ENCODE measurements at places on chromosomes 6 and 20.

- no peak for DNase-seq
These were observed 74.3 kb downstream of the LAMP5 start for GRCh38 chr20:9588706-9589105.

GRCh38 chr20:59688356-59688755 is 84.0 kb downstream of the PHACTR3 start:
- no peak for DNase-seq

DNA sequence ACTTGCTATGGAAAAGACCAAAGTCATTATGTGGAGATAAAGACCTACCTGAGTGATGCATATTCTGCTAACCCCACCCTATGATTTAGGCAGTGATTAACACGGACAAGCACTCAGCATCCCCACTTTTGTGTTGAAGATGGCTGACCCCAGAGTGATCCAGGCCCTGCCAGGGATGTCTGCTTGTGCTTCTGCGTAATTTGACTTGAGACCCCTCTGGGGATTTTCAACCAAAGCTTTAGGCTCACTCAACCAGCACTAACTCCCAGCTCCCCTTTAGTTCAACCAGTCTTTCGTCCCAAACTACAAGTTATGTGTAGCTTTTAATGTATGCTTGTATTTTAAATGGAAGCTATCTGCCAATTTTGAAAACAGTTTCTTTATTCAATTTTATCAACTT is 538.0 kb upstream of the ID4 start:
- DNase-seq = no peak

DNA sequence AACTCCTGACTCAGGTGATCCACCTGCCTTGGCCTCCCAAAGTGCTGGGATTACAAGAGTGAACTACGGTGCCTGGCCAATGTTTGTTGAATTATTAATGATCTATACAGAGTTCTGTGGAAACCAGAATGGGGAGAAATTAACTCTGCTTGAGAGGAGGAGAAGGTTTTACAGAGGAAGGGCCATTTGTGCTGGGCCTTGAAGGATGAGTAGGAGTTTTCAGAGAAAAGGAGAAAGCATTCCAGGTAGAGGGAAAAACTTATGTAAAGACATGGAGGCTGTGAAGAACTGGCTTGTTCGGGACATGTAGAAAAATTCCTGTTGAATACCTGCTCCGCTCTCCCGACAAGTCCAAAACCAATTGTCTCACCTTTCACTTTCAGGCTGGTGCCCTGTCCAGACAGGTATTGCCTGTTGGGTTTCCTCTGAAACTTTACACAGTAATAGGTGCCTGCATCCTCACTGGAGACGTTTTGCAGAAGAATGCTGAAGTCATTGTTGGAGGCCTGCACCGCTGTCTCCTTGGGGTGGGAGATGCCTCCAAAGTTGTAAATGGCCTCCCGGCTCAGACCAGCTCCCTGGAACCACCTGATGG is 11.3 kb upstream of the NSFL1C start:
- DNase-seq = no peak

GRCh38 chr20:43508106-43508505 is 609 bp downstream of the L3MBTL1 start:
- DNase-seq = no peak

DNA sequence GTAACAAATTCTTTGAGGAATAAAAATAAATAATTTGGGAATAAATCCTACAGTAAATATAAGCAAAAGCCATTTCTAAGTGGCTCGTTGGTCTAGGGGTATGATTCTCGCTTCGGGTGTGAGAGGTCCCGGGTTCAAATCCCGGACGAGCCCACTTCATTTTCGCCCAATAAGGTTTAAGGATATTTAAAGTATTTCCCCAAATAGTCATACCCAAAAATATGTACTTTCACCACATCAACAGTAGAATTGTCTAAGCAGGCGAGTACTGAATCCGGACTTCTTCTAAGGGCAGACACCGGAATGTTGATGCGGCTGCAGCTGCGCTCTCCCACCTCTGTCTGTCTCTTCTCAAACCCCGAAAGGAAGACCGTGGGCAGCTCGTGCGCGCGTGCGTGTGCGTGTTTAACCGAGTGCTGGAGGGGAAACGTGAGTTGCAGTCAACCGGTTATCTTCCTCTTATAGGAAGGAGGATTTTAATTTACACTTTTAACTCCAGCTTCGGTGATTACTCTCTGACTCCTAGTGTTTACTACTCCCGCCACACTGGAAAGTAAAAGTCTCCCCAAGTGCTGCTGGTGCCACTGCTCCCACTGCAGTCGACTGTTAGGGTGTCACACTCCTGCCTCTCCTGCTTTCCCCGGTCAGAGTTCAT is 155.7 kb upstream of the PRSS16 start:
- peak; percentile 2 for DNase-seq

DNA sequence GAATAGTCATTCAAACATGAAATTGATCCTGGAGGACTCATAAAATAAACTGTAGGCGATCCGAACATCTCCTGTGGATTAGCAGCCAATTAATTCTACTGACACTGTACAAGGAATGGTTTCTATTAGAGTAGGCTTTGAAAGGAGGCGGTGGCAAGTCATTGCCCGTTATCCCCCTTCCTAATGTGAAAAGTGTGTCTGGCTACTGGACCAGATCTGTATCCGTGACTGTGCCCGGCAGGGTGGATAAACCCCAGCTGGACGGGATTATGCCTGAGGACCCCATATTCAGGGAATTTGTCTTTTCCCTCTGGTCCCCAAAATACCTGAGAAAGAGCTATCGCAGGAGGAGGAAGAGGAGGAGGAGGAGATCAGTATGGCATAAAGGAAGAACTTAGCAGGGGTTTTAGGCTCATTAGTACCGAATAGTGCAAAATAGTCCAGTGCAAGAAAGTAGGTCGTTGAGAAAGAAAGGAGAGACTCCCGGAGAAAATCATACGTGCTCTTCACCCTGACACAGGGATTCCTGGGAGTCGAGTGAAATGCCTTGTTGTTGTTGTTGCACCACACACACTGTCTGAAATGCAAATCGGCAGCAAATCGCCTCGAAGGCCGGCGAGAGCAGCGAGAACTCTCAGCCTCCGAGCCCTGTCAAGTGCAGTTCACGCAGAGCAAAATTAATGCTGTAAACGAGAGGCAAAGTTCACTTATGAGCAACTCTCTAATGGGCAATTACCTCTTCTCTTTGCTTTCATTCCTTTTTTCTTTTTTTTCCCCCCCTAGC is 178.9 kb upstream of the ARID1B start:
- no peak for DNase-seq

GRCh38 chr20:58459058-58459750 is 56.0 kb downstream of the APCDD1L start:
- DNase-seq = no peak

- DNase-seq = no peak
These were observed 544.6 kb upstream of the BTBD3 start for GRCh38 chr20:11372876-11373790.

GRCh38 chr6:75171567-75171966 is 34.3 kb downstream of the COL12A1 start:
- DNase-seq = no peak

GRCh38 chr20:24134284-24134683 is 145.7 kb upstream of the GGTLC1 start:
- DNase-seq = no peak

DNA sequence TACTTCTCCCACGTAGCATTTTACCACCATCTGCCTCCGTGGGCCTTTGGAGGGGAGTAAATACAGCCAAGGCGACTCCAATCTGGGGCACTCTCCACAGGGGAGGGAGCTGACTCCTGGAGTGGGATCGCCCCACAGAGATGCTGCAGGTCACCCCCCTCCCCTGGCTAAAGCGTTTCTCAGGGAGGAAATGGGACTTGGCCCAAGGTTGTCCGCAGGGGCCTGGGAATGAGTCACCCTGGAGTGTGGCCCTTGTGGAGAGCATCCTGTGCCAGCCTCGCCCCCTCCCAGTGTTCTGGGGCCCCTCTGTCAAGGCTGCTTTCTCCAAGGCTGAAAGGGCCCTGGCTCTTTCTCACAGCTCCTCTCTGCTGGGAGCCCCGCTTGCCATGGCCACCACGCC is 84.5 kb upstream of the QKI start:
- no peak for DNase-seq

GRCh38 chr6:150865043-150865405 is 478 bp upstream of the MTHFD1L start:
- DNase-seq = no peak
